Left kidney (tissue), 8 donors: ENCODE measurements at places on chromosomes 11 and 22. TPM values are rescaled to one million over a fixed set of nuclear protein-coding genes. Genes with fewer than 3 reads are reported as not detected.

DNA sequence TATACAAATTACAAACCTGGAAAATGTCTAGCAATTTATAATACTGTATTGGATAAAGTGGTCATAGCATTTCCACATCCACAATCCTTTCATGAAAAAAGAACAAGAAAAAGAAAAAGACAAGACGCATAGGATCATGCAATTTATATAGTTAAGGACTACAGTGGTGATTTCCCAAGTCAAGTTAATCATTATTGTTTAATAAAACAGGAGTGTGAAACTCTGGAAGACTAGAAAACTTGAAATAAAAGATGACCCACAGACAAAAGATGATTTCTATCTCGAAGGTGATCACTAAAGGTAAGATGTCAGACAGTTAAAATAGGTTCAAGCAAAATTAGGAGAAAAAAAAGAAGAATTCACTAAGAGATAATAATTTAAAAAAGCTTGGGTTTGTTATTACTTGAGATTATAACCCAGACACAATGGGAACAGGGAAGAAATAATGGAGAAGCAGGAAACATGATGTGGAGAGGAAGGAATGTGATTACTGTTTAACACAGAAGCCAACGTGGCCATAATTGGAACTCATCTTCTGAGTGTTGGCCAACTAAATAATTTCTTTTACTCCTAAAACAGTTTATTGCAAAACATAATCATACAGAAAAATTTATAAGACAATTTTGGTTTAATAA is 441.2 kb upstream of the ANO3 start:
- DNase-seq: no peak

- no peak for DNase-seq
Measured at GRCh38 chr22:43897751-43898261, 6.0 kb upstream of the PNPLA5 start.

- DNase-seq: no peak
Measured at GRCh38 chr11:2533587-2534133, 88.9 kb downstream of the KCNQ1 start.

DNA sequence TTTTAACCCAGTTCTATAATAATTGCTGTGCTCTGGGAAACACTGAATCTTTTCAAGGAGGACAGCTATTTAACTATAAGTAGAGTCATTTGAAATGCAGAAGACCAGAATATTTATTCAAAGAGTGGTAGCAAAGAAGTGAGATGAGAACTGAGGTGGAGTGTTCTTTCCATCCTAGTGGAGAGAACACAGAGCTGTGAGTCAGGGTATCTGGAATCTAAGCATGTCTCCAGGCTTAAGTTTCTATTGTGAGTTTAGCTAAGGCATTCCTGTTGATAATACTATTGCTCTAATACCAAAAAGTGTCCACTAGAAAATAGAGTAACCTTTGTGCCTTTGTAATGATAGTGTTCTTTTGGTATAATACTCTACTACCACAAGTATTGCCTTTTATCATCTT is 32.4 kb downstream of the JAM3 start:
- no peak for DNase-seq

- DNase-seq: no peak
Measured at GRCh38 chr11:114438303-114438702, 964 bp upstream of the REXO2 start.

DNA sequence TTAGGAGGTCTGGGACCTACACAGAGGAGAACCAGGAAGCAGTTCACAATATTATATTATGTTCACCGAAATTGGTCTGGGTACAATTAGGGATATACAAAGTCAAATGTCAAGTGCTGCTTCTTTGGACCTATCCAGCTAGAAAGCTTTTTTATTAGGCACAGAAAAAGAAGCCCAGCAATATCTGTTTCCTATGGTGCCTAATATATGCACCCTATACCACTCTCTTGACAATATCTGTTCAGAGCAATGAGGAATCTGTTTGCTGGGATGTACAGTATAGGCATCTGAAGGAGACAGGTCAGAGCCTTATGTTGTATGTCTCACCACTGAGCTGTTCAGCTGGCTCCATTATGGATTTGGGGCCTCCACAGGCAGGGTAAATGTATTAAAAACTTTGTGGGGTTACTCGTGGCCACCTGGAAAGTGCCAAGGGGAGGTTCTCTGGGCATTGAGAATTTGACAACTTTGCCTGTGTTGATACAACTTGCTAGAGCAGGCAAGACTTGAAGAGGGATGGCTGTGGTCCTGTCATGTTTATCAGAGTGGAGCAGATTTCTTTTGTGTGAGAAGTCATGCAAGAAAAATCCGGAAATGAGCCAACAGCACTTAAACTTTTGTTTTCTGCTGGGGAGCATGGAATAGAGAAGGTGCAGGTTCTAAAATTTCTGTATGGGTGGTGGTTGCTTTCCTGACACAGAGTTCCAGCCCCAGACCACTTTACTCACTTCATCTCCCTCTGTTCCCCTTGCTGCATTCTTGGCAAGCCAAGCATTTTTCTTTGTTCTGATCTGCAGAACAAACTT is 10.1 kb downstream of the STIM1 start:
- DNase-seq: no peak

- DNase-seq: no peak
Measured at GRCh38 chr11:19978668-19979518, 181.4 kb downstream of the DBX1 start.

GRCh38 chr22:39773976-39774539 is 119.5 kb downstream of the ENTHD1 start:
- no peak for DNase-seq

DNA sequence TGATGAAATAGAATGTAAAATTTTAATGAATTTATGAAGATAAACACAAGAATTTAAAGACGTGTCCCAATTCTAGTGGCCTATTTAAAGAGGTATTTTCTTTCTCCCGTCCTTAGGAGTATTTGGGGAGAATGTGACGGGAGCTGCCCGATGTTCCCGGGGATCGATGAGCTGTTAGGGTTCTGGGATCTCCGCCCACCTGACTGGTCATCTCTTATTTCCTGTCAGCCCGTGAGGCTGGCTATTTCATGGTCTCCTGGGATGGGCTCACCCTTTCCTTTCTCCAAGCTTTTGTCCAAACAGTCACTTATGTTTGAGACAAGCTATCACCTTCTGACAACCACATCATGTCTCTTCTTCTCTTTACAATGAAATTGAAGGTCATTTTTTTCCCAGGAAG is 16.9 kb upstream of the CLMP start:
- no peak for DNase-seq

GRCh38 chr22:38176170-38176741 is 5.4 kb downstream of the PLA2G6 start:
- DNase-seq: no peak

DNA sequence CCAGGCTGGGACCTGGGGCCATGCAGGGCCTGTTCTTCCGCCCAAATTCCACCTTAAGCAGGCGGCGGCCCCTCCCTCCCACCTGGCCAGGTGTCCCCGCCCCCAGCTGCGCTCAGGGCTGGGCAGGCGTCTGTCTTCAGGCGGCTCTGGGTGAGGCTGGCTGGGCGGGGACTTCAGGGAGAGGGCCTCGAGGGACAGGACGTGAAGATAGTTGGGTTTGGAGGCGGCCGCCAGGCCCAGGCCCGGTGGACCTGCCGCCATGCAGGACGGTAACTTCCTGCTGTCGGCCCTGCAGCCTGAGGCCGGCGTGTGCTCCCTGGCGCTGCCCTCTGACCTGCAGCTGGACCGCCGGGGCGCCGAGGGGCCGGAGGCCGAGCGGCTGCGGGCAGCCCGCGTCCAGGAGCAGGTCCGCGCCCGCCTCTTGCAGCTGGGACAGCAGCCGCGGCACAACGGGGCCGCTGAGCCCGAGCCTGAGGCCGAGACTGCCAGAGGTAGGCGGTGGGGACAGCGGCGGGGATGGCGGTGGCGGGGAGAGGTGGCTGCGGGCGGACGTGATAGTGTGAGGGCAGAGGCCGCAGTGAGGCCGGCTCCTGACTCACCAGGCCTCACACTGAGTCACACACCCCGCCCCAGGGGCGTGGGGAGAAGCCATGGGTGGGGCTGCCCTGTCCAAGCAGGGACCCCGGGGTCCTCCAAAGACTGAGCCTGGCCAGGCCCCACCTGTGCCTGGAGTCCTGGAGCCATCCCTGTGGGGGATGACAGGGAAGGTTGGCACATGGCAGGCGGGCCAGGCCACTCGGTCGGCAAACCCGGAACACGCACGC is at the start of gene PKP3:
PKP3 (plus strand) TSS at position 176 of the 824 bp plus-strand sequence; CDS start at position 260, 84 bp downstream.
- no peak for DNase-seq

DNA sequence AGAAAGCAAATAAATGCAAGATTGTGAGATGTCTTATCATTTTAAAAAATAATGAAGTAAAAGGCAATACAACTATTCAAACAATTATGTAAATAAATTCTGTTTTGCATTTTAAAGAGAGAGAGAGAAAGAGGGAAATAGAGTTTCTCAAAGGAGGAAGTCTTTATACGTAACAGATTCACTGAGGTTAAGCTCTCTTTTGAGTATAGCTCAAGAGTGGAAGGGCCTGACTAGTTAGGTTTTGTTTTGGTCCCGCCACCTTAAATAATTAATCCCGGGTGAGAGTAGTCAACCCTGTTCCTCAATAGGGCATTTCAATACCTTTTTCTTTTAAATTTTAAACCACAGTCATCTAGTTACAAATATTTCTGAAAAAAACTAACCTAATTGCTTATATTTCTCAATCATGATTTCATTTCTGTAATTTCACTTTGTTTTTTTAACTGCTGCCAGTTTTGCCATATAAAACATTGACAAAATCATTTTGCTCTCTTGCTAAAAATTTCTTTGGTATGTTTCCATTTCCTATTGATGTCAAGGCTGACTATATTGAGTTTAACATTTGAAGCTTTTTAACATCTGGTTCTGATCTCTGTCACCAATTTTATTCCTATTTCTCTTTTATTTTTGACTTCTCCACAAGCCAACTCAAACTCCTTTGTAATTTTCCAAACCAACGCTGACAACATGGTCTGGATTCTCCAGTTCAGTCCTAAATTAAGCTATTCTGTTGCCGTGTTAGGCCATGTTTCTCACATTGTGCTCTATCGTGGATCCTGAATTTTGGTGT is 10.3 kb downstream of the OR10D3 start:
- DNase-seq: no peak

DNA sequence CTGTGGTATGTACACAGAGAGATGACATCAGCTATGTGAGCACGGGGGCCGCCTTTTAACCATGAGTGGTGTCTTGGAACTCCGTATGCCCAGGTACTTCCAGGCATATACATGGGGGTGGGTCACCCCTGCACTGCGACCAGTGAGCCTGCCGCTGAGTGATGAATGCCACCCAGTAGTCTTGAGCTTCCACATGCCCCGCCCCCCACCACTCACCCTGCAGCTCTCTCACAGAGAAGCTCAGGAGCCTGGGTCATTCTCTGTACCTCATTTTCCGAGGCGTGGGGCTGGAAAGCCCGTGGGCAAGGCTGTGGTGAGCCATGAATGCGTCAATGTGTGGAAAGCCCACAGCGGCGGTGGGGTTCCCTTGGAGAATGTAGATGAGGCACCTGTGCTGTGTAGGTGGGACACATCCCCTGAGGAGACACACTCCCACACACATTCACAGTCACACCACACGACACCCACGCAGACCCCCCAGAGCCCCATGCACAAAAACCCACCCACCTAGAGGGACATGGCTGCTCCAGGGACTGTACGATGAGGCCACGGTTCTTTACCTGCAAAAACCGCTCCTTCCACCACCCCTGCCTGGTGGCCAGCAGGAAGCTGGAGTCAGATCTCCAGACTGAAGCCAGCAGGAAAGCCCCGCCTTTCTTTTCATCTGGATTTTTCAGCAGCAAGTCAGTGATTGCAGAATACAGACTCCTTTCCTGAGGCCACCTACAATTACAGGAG is 67.6 kb downstream of the PIWIL3 start:
- no peak for DNase-seq

DNA sequence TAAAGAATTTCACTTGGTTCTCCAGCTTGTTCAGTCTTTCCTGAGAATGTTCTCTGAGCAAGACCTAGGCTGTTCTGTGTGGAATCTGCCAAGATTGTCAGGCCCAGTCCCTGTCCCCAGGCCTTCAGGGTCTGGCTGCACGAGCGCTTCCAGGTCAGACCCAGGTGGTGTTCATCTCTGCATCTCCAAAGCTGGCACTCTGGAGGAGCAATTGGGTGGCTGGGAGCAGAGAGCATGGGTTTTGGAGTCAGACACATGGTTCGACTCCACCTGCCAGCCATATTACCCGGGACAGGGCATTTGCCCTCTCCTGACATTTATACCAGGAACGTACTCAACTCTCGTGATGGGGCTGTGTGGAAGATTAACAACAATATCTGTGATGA is 8.8 kb downstream of the CD5 start:
- DNase-seq: no peak

- DNase-seq: no peak
Measured at GRCh38 chr11:20839231-20839630, 169.8 kb downstream of the NELL1 start.

DNA sequence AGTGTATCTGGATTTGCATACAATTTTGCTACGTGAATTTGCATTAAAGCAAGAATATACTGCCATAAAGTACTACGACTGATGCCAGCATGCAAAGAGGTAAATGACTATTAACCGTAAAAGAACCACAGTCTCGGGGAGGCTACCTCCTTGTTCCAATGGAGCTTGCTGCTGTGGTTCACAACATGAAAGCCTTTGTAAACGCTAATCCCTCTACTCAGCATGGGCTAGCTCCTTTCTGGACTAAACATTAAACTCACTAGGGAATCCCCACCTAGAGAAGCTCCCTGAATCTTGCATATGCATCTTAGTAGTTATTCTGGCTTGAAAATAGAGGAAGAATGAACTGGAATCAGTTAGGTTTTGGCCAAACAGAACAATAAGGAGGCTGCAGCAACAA is 60.5 kb upstream of the ARHGAP32 start:
- DNase-seq: no peak

DNA sequence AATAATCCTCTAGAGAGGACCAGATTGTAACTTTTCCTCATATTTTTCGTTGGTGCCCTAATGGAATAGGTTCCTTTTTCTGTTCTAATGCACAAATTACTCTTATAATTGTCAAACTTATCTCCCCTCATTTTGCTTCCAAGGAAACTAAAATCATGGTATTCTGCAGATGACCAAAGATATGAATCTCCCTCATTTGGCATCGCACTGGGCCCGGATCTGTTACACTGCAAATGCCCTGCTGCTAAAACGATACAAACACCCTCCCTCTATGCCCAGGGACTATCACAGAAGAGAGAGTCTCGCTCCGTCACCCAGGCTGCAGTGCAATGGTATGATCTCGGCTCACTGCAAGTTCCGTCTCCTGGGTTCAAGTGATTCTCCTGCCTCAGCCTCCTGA is 7.6 kb downstream of the KLHDC7B start:
- no peak for DNase-seq

CHRM4 gene
- polyA plus RNA-seq: 0.18 TPM

MIAT gene
- polyA plus RNA-seq: 0.52 TPM

NUDT8 gene
- polyA plus RNA-seq: 3.8 TPM

TCN1 gene
- not detected for polyA plus RNA-seq

C22orf15 gene
- 2.7 TPM for polyA plus RNA-seq

CPT1B gene
- 15.9 TPM for polyA plus RNA-seq

FAM83F gene
- polyA plus RNA-seq: 2.5 TPM

GPR83 gene
- polyA plus RNA-seq: 0.75 TPM

PRR5L gene
- polyA plus RNA-seq: 17.3 TPM

PNPLA5 gene
- 0.10 TPM for polyA plus RNA-seq

OR2AT4 gene
- polyA plus RNA-seq: 0.07 TPM
